ENCODE measurements at places on chromosomes 6 and 20. TPM values are rescaled to one million over a fixed set of nuclear protein-coding genes. Genes with fewer than 3 reads are reported as not detected.

The PRKN gene
- total RNA-seq: 0.15 TPM

The MMP24 gene
- 0.32 TPM for total RNA-seq

The CEP57L1 gene
- total RNA-seq: 26.6 TPM

The CLPSL1 gene
- total RNA-seq: not detected

The TREM1 gene
- not detected for total RNA-seq

The AKAP12 gene
- total RNA-seq: 340 TPM

The WFDC10B gene
- not detected for total RNA-seq

The NTSR1 gene
- total RNA-seq: 0.65 TPM

The ZSCAN23 gene
- 0.97 TPM for total RNA-seq

The SDC4 gene
- total RNA-seq: 23.4 TPM

The HDGFL1 gene
- total RNA-seq: not detected

The SLPI gene
- not detected for total RNA-seq

The FKBP1A gene
- total RNA-seq: 295 TPM

The NRM gene
- 1.9 TPM for total RNA-seq

The KIF6 gene
- not detected for total RNA-seq

The NKX2-4 gene
- total RNA-seq: not detected

The HEY2 gene
- 15.3 TPM for total RNA-seq

The TMEM200A gene
- 3.0 TPM for total RNA-seq

The PSMB9 gene
- total RNA-seq: 89.1 TPM

The SNAP91 gene
- not detected for total RNA-seq

The CST3 gene
- total RNA-seq: 81.8 TPM

The NMBR gene
- not detected for total RNA-seq

The HLA-DQA2 gene
- not detected for total RNA-seq

The SERINC1 gene
- total RNA-seq: 220 TPM

The AVP gene
- not detected for total RNA-seq

The ALDH5A1 gene
- 0.32 TPM for total RNA-seq

The VSX1 gene
- not detected for total RNA-seq

The TNFAIP3 gene
- 0.97 TPM for total RNA-seq

The ADIG gene
- not detected for total RNA-seq

The SOX18 gene
- 24.4 TPM for total RNA-seq
